Activated CD4-positive, alpha-beta T cell treated with anti-CD3 and anti-CD28 coated beads for 1 hour (primary cell): ENCODE measurements at places on chromosomes 4 and X.

GRCh38 chr4:84362896-84363655, 136.0 kb downstream of the NKX6-1 start:
- DNase-seq, result no peak

DNA sequence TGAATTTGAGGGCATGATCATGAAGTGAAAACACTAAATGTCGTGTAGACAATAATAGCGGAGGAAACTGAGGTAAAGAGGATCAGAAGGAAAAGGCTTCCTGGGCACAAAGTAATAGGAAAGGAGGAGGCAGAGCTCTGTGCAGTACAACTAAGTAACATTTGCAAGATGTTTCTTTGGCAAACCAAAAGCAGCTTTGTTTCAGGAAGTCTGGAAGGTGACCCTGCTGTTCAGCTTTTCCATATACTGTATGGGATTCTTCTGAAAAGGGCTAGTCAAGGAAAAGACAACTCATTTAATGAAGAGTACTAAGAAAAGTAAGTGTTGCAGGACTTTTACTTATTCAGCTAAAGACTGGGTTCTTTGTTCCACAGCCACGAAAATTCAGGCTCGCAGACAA, 463.1 kb downstream of the PCDH7 start:
- DNase-seq, result no peak

- DNase-seq, result no peak
These were observed 272.5 kb downstream of the EVC2 start for GRCh38 chr4:5435823-5436222.

- DNase-seq, result no peak
These were observed 155.3 kb upstream of the HAND2 start for GRCh38 chr4:173685165-173685830.

DNA sequence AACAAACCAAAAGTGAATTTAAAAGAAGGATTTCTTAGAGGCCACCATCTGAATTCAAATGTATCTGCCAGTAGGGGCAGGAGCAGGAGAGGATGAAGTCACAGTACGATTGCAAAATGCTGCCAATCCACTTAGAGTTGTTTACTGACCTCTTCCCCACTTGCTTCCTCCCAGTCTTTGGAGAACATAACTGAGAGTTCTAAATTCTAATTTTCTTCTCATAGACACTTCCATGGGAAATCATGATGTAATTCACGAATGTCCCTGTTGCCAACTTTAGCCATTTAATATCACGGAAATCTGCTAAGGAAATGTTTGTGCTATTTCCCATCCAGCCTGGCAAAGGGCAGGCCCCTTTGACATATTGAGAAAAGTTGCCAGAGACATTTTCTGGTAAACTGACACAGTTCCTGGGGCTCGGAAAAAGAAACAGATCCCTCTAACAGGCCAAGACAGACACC, 33.6 kb upstream of the NOCT start:
- no peak for DNase-seq

GRCh38 chr4:71300964-71301363, 37.9 kb upstream of the SLC4A4 start:
- no peak for DNase-seq

- no peak for DNase-seq
These were observed 442.7 kb downstream of the RPA4 start for GRCh38 chrX:97326456-97326855.

DNA sequence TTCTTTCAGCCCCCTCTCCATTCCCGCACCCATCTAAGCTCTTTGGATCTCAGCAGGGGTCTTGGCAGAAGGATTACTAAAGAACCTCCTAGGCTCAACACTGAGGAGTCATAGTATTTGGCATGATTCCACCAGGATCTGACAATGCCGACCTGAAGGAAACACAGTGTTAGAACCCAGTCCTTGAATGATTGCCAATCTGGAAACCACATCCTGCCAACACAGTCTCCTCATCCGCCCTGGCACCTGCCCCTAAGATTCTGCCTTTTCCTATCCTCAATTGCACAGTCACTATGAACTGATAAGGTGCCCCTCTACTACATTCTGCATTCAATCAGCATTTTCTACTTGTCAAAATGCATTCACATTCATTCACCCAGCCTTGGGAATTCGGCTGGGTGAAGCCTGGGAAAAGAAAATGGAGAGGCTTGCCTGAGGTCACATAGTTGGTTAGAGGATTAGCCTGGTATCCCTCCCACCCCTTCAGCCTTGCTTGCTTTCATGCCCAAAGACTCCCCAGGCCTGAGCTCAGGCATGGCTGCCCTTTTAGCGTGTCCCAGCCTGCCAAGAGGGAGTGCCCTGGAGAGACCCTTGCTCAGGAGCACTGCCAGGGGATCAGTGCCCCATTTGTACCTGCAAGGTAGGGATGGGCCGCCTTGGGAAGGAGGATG, 2.2 kb upstream of the CLDN2 start:
- no peak for DNase-seq

DNA sequence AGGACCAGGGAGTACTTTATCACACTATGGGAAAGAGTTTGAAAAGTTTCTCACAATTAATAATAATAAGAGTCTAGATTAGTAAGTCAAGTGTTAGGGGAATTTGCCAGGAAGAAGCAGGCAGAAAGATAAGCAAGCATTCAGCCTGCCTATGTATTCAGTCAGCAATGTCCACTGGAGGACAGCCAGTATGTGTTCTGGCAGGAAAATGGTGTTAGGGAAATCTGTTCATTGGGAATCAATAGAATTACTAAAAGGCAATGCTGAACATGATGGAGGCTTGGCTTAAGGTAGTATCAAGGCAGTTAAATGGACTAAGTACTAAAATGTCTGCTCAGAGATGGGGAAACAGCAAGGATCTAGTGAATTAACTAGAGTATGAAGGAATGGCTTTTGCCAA, 221.2 kb downstream of the PPP4R3C start:
- DNase-seq, result no peak

DNA sequence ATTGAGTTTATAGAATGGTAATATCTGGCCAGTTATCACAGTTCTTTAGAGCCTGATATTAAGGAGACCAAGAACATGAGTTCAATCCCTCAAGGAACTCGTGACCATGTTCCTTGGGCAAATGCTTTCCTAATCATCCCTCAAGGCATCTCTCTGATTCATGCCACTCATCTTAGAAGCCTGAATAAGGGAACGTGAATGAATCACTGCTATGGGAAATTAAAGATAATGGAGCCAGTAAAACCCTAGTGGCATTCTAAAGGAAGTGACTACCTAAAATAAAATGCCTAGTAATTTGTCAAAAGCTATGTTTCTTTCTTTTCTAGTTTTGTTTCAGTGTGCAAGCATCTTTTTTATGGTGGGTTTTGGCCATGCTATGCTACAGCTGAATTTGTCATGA, 1161.3 kb downstream of the C4orf33 start:
- DNase-seq, result no peak
